Stimulated activated CD4-positive, alpha-beta T cell treated with anti-CD3 and anti-CD28 coated beads, Interleukin-1b, Interleukin-23, amount 100 ng/mL, for 1 hour (primary cell): ENCODE measurements at places on chromosomes 5 and 9.

DNA sequence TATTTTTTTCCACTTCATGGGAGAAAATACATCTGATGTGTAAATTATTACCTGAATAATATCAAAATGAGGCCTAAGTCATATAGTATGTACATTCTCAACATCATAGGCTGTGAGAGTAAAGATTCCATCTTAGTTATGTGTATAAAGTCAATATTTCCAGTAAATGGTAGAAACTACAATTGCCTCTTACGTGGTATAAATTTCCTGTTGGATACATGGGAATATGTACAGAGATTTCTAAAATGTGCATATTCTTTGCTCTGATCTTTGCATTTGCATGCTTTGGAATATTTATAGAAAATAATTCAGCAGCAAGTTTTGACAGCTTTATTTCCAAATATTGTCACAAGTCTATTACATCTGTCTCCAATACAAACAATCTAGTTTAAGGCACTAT lies 78.8 kb downstream of the GABRB2 start:
- no peak for DNase-seq

DNA sequence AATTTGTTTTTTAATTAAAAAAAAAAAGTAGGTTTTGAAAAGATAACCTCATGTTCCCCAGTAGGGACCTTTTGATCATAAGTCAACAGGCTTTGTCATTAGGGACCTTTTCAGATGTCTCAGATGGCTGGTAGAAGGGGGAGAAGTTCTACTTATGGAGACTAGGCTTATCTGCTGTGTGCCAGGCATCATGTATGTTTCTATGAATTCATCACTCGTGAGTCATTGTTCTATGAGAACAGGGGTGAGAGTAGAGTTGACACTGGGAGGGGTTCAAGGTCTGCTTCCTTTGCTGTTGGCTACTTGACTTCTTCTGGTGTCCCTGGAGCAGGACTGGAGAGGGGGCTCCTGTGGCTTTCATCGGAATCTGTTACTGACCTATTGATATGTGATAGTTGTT lies 138.8 kb downstream of the KDM4C start:
- no peak for DNase-seq

DNA sequence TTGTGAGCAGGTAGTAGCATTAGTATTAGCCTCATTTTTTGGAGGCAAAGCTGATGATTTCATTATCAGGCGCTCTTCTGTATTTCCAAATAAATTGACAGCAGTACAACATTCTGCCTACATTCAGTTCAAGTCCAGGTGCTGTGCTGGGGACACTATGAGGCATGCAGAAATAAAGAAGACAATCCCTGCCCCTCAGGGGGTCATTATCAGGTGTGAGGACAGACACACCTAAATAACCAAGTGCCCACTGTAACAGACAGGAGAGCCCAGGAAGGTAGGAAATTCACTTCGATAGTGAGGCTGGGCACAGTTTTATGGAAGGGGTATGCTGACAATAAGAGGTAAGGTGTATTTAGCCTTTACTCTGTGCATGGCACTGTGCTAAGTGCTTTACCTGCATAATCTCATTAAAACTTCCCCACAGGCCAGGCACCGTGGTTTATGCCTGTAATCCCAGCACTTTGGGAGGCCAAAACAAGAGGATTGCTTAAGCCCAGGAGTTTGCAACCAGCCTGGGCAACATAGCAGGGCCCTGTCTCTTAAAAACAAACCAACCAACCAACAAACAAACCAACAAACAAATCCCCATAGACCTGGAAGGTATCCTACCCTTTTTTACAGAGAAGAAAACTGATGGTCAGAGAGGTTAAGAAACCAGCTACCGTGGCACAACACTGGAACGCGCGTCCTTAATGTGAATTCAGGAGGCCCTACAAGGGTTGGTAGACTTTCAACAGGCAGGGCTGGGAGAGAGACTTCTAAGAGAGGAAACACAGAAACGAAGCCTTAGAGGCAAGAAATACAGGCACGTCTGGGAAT lies 17.5 kb upstream of the GPX3 start:
- DNase-seq: no peak

DNA sequence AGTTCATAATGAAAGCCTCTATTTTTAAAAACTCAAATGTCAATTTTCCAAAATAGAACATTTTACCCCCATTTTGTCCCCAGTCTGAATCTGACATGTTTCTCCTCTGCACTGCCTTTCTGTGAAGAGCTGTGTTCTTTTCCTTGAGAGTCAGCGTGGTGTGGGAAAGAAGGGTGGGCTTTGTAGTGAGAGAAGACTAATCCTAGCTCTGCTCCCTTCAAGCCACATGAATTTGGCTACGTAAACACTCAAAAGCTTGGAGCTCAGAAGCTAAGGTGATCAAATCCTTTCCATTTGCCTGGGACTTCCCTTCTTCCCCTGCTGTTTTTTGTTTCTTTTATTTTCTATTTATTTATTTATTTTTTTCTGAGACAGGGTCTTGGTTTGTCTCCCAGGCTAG lies 598.5 kb downstream of the TLR4 start:
- no peak for DNase-seq

GRCh38 chr9:16515879-16516301 lies 354.6 kb downstream of the BNC2 start:
- DNase-seq: no peak

- DNase-seq: no peak
Observed at GRCh38 chr5:56099346-56099745, 104.6 kb upstream of the IL6ST start.

DNA sequence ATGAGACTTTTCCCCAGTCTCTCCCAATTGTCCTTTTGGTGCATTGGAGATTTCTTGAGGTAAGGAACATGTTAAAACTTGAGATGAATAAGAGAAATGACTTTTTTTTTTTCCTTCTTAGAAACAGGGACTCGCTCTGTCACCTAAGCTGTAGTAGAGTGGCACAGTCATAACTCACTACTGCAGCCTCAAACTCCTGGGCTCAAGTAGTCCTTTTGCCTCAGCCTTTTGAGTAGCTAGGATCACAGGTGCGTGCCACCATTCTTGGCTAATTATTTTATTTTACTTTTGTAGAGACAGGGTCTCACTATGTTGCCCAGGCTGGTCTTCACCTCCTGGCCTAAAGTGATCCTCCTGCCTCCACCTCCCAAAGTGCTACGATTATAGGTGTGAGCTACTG lies 25.9 kb downstream of the CDC42SE2 start:
- no peak for DNase-seq

- DNase-seq: no peak
Observed at GRCh38 chr9:7536310-7536939, 263.2 kb downstream of the DMAC1 start.

GRCh38 chr5:173139631-173140030 lies 4.7 kb upstream of the BNIP1 start:
- no peak for DNase-seq

DNA sequence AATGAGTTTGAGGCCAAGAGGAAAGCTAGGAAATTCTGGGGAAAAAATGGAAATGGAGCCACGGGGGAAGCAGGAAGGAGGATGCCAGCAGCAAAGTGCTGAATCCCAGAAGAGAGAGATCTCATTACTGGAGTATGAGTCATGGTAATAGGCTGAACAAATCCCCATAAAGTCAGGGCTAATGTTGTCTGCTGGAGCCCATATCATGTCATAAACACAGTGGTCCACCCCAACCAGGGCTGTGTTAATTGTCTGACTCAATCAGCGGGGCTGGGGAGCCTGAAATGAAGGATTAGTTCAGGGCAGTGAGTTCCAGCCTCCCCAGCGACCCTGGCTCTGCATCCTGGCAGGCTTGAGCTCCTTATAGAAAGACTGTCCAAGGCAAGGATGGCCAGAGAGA lies 68.8 kb downstream of the TLR4 start:
- DNase-seq: no peak

- no peak for DNase-seq
Observed at GRCh38 chr5:127671218-127671617, 22.3 kb downstream of the CTXN3 start.
